Fibroblast of pulmonary artery (primary cell): ENCODE measurements at places on chromosomes 13 and 19.

DNA sequence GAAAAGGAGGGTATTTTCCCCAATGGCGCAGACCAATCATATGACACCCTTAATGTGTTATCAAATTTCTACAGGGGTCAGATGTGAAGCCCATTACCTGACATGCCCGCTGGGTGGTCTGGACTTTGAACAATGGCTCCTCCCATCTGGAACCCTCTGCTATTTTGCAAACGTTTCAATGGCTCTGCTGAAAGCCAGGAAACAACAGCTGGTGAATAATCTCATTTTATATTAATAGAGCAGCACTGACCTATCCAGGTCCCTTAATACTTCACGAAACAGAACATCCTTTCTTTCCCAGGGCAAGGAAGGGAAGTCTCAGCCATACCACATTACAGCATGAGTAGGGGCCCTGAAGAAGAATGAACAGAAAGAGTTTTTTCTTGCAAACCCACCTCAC, 20.3 kb upstream of the KPNA3 start:
- DNase-seq = no peak

DNA sequence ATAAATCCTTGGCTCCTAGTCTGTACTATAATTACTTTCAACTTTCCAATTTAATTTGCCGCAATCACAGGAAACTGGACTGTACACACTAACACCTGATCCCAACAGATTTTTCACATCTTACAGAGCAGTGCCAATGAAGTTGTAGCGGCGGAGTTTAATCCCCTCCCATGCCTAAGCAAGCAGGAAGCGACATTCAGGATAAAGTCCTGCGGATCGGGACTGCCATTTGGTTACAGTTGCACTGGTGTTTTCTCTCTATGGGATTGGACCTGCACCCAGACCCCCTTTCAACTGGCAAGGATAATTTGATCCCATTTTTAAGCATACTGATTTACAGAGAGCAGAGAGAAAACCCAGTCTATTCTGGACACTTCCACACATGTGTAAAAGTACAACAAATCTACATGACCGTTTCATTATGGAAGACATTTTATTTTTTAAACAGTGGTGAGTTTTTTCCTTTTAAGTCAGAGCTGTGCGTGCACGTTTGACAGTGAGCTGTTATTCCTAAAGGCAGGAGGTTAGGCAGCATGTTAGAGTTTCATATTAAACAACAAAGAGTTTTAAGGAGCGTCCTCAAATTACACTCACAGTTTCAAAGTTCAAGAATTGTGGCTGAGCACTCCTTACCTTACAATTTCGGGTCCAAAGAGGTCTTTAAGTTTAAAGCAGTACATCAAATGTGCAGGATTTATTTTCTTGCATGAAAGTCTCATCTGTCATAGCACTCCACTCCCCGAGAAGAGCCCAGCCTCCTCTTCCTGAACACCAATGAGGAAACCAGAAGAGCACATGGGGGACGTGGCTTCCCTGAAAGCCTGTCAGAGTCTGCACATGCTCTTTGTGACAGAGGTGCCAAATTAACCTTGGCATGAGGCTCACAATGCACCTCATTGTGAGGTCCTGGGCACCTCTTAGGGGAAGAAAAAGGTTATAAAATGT, 141.6 kb upstream of the RFC3 start:
- DNase-seq = peak; percentile 67

DNA sequence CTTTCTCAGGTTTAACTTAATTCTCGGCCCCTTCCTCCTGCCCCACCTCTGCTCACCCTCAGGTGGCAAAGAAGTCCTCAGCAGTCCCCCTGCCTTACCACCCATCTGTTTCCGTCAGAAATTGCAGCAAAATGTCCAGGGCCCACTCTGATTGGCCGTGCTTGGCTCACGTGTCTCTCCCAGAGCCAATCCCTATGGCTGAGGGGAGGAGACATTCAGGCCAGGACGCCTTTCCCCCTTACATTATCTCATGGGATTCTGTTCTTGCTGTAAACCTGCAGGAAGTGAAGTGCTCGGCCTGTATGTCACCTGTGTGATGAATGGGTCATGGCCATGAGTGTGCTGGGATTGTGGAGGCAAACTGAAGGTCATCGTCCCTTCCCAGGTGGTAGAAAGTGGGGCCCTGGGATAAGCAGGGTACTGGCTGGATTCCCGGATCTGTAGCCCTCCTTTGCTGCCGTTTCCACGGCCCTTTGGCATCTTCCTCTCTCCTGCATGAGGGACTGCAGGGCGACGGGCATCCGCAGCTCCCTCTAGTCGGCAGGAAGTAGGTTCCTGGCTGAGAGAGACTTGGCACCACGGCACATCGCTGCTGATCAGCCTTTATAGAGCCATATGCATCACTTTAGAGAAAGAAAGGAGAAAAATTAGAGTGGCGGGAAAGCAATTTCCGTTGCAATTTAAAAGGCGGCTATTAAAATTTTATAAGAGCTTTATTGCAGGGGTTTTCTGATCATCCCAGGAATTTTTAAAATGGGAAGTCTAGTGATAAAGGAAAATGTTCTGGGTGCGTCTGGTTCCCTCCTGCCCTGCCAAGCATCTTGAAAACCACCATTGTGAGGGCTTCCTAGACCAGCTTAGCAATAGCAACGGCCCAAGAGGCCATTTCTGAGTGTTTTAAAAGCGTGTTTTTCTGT, 118.2 kb downstream of the SIPA1L3 start:
- no peak for DNase-seq

GRCh38 chr19:41570639-41571112, 5.3 kb upstream of the CEACAM21 start:
- peak; percentile 75 for DNase-seq

GRCh38 chr13:108342369-108343289, 73.1 kb downstream of the TNFSF13B start:
- DNase-seq = peak; percentile 56

- DNase-seq = no peak
Measured at GRCh38 chr13:39452834-39453233, 150.2 kb downstream of the LHFPL6 start.

GRCh38 chr19:51550848-51551672, 19.6 kb upstream of the SIGLEC6 start:
- no peak for DNase-seq

- peak; percentile 87 for DNase-seq
Measured at GRCh38 chr13:27043013-27043412, 128.6 kb downstream of the USP12 start.

DNA sequence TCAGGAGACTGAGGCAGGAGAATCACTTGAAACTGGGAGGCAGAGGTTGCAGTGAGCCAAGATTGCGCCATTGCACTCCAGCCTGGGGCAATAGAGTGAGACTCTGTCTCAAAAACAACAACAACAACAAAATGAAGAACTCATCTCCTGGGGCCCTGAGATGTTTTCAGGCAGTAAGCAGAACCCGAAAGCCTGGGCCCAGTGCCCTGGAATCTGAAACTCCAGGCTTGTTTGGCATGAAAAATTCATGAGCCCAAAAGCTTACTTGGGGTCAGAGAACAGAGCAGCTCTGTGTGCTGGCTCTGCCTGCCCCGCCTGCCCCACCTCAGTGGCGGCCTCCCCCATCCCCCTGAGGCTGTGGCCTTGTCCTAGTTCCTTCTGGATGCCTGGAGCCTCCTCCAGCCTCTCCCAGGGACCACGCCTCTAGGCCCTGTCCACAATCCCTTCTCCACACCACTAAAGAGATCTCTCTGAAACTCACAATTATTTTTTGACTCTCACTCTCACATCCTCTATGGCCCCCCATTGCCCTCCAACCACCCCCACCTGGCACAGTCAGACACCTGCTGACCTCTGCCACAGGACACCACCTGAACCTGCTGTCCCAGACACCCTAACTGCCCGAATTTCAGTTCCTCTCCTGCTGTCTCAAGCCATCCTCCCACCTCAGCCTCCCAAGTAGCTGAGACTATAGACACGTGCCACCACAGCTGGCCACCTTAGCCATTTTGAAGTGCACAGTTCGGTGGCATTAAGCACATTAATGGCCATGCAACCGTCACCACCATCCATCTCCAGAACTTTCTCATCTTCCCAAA, 6.9 kb upstream of the AP1M2 start:
- DNase-seq = no peak

DNA sequence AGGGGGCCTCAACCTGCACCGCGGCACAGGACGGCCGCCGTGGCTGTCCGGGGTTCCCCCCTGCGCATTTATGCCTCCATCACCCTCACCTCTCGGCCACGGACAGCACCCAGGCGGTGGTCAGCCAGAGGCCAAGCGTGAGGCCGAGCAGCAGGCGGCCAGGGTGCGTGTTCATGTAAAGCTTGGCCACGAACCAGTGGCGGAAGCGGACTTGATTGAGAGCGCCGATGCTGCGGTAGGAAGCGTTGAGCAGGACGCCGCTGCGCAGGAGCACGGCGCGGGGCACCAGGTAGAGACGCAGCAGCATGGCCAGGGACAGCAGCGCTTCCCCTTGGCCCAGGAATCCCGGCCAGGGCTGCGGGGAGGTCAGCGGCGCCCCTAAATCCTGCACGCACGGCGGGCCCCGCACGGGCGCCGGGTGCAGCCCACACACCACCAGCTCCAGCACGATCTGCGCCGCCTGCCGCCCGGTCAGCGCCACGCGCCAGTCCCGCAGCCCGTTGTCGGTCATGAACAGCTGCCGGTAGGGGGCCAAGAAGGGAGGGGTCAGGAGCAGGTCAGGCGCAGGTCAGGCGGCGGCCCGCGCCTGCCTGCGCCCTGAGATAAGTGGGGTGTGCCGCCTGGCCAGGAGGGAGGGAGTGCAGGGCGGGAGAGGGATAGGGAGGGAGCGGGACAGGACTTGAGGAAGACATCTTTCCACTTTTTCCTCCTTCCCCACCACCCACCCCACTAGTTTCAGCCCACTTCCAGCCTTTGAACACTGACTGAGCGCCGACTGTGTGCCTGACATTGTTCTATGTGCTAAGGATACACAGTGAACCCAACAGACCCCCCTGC, 6.5 kb downstream of the KCNN4 start:
- peak; percentile 57 for DNase-seq

GRCh38 chr13:113758651-113759524, at the start of gene TMEM255B:
Gene TMEM255B (plus strand): TSS chr13:113759226. CDS start chr13:113759270, 44 bp downstream.
- DNase-seq = peak; percentile 70

DNA sequence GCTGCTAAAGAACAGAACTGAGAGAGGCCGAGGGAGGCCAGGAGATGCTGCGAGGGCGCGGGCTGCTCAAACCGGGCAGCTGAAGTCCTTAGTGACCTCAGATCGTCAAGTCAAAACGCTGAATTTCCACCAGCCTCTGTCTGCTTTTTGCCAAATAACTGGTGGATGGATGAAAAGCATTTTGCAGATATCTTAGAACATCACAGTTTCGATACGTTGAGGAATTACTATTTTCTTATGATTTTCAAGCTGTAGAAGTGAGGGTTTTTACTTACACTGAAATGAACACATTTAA, 2.0 kb downstream of the GPC6 start:
- DNase-seq = no peak
